ENCODE measurements at places on chromosomes 2 and 18.

GRCh38 chr2:182618672-182619079, 97.4 kb upstream of the DNAJC10 start:
- no peak for DNase-seq

- DNase-seq: peak; percentile 45
Observed at GRCh38 chr2:86624267-86624547, 542 bp upstream of the RNF103 start.

DNA sequence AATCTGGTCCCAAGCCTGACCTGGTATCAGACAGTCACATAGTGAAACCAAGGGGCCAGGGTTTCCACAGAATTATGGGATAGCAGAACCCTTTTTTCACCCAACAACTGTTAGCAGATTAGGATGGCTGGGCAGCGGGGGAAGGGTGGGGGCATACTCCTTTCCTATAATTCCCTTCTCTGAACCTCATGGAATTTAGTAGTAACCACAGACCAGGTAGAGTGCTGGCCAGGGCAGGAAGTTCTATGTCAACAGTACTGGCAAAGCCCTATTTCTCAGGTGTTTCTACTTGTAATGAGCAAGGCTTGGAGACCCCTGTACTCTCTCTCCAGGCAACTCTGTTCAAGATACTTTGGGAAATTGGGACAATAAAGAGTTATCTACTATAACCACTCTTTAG, 174.6 kb downstream of the THADA start:
- DNase-seq: no peak

- no peak for DNase-seq
Observed at GRCh38 chr2:160264308-160264707, 64.2 kb upstream of the ITGB6 start.

DNA sequence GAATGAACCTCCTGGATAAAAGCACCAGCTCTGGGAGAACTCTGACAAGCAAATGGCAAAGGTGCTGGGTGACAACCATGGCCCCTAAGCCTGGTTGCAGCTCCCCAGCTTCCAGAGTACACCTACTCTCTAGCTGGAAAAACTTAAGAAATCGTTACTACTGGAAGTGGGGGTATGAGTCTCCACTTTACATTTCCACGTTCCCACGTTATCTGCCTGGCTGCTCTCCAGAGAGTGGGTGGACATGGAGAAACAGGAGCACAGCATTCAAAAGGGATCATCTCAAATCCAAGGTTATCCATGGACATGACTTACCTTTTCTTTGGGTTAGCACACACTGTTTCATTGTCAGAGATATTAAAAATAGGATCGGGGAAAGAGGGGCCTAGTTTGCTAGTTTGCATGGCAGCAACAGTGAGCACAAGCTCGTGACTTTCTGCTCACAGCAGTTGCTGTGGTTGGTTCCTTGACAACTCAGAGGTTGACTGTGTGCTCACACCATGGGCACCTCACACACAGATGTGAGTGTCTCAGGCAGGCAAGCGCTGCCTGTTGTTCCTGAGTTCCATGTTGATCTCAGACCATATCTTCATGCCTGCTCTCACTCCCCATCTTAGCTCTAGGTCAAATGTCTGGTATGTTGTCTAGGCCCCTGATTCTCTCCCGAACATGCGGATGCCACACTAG, 32.5 kb downstream of the PTPN18 start:
- no peak for DNase-seq

- no peak for DNase-seq
Observed at GRCh38 chr2:234818937-234819336, 132.9 kb upstream of the SH3BP4 start.

GRCh38 chr2:14535156-14535555, 97.4 kb upstream of the LRATD1 start:
- DNase-seq: no peak

GRCh38 chr2:33372940-33373553, 103.4 kb upstream of the RASGRP3 start:
- DNase-seq: no peak

DNA sequence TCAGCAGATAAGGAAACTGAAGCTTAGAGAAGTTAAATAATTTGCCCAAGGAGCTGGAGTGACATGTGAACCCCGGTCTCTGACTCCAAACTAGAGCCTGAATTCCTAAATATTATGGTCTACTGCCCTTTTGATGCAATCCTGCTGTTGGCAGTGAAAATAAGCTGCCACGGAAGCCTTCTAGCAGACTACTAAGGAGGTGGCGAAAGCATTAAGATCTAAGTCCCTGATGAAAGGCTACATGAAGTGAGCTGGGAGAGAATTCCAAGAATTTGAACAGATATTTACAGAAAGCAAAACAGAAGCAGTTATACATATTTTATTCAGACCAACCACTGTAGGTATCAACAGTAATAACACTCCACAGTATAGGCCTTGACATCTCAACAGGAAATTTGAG, 28.1 kb downstream of the TRMT61B start:
- DNase-seq: no peak

DNA sequence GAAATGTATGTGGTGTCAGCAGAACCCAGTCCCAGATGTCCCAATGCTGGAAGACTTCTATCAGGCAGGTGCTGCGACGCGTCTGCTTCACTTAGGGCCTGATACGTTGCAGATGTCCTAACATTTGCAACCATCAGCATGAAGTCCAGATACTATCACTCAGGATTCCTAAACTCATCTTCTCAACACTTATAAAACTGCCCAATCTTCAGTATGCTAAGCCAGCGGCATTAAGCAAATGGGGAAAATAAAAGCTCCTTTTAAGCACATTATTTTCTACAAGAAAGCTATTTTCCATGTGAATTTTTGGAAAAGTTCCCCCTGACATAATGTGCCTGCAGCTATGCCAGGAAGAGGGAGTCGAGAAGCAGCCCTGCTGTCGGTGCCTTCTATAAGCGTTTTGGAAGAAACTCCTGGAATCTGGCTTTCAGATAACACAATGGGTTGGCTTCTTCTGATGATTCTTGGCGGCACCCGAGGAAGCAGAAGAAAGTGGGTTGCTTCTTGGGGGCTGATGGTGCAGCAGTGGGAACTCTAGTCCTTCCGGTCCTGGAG, 60.7 kb upstream of the ITGA6 start:
- DNase-seq: no peak

DNA sequence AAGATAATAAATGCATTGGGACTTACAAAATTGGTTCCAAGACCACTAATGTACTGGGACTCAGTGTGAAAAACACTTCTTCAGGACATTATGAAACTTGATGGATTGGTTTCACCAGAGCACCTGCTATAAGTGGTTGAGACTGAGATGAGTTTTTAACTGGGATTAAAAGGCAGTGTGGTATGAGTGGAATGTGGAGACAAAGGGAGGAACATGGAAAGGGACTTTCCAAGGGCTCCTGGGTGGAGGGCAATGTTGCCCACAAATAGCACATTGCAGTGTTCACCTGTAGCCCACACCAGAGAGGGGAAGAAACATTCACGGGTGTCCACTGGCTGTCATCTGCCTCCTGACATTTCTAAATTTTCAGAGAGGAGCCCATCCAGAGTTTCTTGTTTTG, 253.3 kb upstream of the TANK start:
- DNase-seq: no peak

DNA sequence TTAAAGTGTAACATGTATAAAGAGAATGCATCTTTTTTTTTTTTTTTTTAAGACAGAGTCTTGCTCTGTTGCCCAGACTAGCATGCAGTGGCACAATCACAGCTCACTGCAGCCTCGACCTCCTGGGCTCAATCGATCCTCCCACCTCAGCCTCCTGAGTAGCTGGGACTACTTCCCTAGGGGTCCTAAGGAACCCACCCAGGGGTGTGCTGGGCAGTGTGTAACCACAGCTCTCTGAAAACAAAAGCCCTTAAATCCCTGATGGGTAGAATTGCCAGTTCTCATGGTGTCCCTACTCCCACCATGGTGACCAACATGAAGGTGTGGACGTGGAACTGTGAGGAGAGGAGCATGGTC, 105.6 kb upstream of the ST3GAL5 start:
- DNase-seq: no peak

GRCh38 chr2:1658394-1659151, 85.7 kb downstream of the PXDN start:
- peak; percentile 20 for DNase-seq

DNA sequence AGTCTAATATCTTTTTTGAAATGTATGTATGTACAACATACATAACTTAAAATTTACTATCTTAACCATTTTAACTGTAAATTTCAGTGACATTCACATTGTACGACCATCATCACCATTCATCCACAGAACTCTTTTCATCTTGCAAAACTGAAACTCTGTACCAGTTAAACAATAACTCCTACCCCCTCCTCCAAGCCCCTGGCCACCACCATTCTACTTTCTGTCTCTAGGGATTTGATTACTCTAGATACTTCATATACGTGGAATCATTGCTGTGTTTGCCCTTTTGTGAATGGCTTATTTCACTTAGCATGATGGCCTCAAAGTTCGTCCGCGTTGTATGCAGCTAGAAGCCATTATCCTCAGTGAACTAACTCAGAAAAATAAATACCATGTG, 217.0 kb downstream of the METTL4 start:
- no peak for DNase-seq

DNA sequence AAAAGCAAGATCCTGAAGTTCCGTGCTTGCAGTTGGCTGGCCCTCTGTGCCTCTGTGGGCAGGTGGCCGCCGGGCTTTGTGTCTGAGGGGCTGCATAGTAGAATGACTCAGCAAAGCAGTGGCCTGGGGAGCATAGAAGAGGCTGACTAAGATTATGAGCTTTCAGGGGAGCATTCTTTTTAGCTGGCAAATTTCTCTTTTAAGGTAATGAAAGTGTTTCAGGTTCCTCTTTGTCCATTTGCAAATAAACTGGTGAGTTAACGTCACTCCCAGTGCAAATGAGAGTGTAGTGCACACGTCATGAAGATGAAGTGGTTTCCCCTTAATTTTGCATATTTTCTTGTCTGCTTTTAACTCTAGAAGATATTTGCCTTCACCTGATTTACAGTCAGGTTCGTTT, 98.6 kb downstream of the BCL2L11 start:
- DNase-seq: no peak

DNA sequence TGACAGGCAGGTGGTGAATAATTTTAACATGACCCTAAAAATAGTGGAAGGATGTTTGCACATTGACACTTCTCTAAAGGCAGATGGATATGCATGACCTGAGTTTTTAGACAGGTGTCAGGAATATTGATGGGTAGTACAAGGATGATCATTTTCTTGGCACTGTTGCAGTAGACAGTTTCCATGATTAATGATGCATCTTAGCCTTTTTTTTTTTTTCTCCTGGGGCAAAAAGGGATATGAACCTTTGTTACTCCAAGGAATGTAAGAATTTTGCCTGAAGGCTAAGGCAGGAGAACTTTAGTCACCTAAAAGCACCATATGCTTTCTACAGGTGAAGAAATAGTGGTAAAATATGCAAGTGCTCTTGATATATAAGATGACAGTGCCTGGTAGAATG, 136.3 kb upstream of the CAVIN2 start:
- DNase-seq: no peak

DNA sequence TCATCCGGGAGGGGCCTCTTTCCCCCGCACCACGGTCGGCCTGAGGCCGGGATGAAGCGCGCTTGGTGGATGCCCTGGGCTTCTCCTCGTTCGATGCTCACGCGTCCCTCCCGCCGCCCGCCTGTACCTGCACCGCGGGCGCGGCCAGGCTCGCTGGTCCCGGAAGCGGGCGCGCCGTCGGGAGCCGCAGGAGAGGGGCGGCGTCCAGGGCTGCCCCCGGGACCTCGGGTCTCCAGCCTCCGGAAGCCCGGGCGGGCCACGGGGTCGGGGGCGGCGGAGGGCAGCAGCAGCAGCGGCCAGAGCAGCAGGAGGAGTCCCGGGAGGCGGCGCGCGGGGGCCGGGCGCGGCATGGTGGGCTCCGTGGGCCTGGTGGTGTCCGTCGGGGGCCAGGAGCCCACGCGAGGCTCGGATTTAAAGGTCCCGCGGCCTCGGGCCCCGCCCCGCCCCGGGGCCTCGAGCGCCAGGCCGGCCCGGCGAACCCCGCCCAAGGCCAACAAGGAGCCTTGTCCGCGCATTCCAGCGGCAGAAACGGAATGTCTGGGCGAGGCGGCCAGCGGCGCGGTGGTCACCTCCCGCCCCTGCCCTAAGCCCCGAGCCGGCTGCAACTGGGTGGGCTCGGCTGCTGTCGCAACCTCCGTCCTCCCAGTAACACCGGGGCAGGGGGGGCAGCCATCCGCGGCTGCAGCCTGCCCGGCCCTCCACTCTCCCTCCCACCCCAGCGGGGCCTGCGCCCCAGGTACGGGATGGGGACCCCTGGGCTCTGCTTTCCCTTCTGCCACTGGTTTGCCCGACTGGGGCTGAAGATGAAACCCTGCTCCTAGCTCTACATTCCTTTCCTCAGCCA, at the start of gene MATN3:
Gene MATN3 (minus strand): TSS at position 387 of the 844 bp plus-strand sequence. CDS start 37 bp downstream, at position 350.
- DNase-seq: peak; percentile 65

DNA sequence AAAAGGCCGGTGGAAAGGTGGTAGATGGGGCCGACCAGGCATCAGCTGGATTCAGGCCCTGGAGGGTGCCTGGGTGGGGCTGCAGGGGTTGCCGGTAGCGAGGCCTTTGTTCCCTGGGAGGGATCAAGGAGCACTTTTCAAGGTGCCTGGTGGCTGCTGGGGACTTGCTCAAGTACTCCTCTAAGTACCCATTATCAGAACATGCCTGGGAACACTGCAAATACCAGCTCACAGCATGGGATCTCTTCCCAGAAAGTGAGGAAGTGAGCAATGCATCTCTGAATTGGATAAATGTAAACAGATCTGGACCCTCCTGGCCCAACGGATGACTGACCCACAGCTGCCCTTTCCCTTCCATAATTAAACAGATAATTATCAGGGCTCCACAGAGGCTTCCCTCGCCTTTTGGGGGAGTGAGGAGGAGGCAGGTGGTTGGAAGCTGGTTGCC, 210.5 kb downstream of the SH3RF3 start:
- DNase-seq: peak; percentile 8

GRCh38 chr2:235728800-235729556, 235.1 kb downstream of the AGAP1 start:
- no peak for DNase-seq

DNA sequence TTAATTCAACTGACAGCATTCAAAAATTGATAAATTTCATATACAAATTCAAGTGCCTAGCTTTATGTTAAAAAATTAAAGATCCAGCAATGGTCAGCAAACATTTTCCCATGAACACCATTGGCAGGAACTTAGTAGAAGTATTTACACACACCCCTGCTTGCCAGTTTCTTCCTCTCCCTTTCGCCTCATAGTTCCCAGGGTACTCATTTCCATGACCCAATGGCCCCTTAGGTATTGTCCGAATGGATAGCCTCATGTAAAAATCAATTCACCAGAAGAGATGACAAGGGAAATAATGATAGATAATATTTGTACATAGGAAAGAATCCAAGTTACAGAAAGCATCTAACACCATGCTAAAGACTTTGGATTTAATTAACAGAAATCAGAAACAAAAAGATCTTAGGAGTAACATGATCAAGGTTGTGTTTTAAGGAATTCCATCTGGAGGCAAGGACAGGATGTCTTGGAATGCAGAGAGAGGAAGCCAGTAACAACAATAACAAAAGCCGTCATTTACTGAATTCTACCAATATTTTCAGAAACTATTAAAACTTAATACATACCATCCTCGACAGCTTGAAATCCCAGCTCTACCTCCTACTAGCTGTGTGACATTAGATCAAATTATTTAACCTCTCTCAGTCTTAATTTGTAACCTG, 423.0 kb downstream of the IRS1 start:
- DNase-seq: no peak

- DNase-seq: no peak
Observed at GRCh38 chr18:42446195-42446594, 491.2 kb downstream of the PIK3C3 start.

- no peak for DNase-seq
Observed at GRCh38 chr2:130963196-130963848, 126.6 kb downstream of the ARHGEF4 start.

GRCh38 chr2:68740400-68740914, 5.8 kb downstream of the ARHGAP25 start:
- no peak for DNase-seq

All from femur (tissue), 1 donor.